ENCODE measurements at places on chromosomes 2 and 18.
A peak's percentile ranks its signal among the peaks of the same experiment; 100 is the strongest.

GRCh38 chr2:24886691-24887304 is 33.2 kb downstream of the ADCY3 start:
- no peak for DNase-seq

GRCh38 chr18:316393-316792 is 48.5 kb upstream of the THOC1 start:
- DNase-seq, result no peak

DNA sequence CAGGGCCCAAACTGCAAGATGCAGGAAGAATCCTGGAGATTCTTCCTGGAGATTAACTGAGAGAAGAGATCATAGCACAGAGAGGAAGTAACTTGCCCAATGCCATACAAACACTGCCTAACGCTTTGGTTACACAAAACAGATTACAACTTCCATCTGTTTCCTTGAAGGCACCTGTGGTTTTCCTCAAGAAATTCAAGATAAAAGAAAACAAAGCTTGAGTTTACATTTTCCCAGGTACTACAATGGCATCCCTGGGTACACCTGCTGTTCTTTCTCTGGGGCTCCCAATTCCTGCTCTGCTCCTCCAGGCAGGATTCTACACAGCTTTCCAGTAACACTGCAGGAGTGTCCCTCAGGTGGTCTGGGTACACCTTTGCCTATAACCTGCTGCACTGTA is 781.9 kb upstream of the ID2 start:
- no peak for DNase-seq

GRCh38 chr2:148930046-148930775 is 55.2 kb downstream of the KIF5C start:
- no peak for DNase-seq

GRCh38 chr2:104572834-104573233 is 281.1 kb upstream of the POU3F3 start:
- DNase-seq, result no peak

DNA sequence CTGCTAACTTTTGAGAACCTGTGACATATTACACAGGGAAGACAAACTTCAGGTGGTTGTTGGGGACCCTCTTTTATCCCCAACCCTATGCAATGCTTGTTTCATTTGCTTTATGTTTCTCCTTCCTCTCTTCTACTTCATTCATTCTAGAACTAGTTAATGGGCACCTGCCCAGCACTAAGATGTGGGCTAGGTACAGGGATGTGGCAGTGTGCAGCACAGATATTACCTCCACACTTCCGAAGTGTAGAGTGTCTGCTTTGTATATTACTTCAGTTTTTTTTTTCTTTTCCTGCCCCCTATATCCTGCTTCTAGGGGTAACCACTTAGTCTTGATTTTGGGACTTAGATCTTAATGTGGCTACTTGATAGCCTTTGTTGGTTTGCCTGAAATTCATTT is 35.1 kb downstream of the CD28 start:
- no peak for DNase-seq

DNA sequence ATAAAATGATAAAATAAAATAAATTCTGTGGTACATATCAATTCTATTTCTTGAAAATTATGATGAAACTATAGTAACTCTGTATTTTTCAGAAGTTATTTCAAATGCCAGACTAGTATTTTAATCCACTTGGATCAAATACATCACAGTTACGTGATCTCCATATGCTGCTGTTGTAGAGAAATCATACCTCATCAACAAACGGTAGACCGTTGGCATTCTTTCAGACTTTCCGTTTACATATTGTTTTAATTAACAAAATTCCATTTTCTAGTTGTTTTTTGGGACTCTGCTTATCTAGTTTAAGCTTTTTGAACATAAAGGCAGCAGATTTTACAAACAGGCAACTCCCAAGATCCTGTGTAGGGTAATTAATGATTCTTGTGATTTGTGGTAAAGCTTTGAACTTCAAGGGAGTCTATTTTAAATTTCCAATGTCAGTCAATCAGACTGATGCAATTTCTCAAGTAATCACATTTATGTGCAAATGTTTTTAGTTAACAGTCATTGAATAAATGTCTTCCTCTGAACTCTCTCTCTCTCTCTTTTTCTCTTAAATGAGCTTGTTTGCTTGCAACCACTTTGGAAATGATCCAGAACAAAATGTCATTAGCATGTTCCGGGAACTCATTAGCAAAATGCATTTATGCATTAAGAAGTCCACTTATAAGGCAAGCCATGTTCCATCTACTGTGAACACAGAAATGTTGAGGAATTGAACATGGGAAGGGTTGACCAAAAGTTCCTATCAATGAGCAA is 31.8 kb downstream of the NYAP2 start:
- DNase-seq, result no peak

GRCh38 chr2:162014751-162015150 is 59.3 kb downstream of the DPP4 start:
- no peak for DNase-seq

DNA sequence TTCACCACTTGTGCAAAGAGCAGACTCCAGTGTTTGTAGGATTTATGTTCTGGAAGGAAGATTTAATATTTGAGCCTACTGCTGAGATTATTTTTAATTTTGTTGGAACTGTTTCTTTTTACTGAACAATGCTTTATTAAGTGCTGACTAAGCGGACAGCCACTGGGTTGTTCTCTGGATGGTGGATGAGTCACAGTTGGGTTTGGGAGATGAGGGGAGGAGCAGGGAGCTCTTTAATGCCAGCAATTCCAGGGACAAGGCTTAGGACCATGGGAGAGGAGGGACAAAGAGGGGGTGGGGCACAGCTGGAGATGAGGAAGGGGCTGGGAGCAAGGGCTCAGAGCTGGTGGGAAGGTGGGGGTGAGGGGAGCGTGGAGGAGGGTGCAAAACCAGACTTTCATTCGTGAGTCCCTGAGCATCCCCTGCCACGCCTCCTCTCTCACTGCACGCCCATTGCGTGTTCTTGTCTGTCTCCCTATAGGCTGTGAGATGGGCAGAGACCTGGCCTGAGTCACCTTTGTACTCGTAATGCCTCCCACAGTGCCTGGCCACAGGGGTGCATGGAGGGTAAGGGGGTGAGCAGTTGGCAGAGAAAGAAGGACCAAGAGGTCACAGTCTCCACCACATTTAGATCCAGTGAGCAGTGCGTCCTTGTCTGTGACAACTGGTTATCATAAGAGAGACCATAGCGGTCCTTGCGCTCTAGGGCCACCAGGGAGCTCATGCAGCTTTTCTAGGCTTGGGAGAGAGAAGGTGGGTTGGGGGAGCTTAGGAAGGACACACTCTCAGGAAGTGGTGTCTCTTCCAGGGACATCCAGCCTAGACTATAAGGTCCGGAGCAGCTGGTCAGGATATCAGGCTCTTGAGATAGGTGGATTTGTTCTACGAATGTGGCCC is 18.4 kb downstream of the SLC4A3 start:
- DNase-seq, result no peak

GRCh38 chr2:11692966-11693521 is 23.0 kb upstream of the NTSR2 start:
- peak; percentile 70 for DNase-seq

DNA sequence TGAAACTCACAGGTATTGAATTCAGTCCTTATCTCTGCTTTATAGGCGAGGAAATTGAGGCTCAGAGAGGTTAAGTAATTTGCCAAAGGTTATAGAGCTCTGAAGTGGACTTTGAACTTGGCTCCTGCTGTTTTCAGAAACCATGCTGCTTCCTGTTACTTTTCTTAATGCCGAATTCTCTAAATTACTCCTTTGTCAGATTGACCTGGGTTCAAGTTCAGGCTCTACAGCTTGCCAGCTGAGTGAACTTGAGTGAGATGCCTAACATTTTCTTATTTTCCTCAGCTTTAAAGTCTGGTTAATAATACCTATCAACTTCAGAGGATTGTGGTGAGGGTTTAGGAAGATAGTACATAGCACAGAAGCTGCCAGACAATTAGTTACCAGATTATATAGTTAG is 3.4 kb downstream of the ASAP2 start:
- no peak for DNase-seq

- peak; percentile 30 for DNase-seq
Observed at GRCh38 chr2:10909050-10909995, 2.4 kb upstream of the KCNF1 start.

DNA sequence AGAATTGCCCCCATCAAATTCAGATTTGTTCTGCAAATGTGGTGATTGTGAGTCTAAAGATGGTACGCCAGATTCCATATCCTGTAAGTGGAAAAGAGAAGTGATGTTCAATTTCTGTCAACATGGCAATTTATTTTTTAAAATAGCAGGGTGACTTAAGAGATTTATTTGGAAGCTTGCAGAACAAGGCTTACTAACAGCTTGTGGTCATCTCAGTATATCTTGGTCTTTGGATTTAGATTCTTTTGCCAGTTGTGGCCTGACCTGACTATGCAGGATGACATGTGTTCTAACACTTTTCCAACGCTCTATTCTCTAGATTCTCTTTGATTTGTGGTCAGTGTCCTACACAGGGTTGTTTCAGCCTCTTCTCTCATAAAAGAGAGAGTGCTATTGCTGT is 74.4 kb downstream of the MAP3K20 start:
- no peak for DNase-seq

DNA sequence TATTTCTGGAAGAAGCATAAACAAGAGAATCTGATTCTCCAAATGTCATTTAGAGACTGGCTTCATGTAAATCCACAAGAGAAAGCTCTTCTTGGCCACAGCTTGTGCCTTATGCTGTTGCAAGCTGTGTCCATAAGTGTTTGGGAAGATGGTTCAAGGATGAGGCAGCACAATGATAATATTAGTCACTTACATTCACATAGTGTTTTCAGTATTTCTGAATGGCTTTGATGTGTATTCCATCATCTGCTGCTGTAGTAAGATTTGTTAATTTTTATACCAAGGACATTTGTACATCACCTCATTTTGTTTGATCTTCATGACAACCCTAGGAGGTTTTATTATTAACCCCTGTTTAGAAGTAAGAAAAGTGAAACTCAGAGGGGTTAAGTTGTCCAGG is 29.9 kb downstream of the CREG2 start:
- no peak for DNase-seq

DNA sequence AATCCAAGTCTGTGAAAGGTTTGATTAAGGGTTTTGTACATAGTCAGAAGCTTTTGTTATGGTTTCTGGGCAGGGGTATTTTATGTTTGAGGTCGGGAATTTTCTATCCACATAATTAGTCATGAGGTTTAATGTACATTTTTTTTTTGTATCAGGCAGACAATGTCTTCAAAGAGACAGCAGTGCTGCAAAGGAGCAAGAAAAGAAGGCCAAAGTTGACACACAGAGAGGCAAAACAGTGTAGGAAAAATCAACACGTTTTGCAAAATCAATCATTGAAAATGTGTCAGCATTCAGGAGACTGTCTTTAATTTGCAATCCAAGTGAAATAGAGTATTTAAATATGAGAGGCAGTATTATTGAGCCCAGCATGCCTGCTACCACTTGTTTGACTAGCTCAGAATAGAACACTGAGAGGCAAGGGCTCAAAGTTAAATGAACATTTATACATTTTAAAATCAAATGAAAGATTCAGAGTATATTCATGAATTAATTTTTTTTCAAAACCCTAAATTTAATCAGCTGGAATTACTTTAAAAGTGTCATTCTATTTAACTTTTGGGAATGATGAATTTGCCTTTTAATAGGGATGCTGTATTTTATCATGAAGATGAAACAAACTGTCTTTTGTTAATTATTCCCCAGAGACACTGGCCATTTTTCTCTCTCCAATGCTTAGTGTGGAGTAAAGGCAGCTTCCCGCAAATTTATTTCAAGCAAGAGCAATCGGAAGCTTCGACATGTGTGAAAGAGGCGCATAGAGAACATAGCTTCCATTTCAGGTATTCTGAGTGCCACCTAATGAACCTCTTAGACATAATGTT is 11.3 kb downstream of the VRK2 start:
- DNase-seq, result no peak

DNA sequence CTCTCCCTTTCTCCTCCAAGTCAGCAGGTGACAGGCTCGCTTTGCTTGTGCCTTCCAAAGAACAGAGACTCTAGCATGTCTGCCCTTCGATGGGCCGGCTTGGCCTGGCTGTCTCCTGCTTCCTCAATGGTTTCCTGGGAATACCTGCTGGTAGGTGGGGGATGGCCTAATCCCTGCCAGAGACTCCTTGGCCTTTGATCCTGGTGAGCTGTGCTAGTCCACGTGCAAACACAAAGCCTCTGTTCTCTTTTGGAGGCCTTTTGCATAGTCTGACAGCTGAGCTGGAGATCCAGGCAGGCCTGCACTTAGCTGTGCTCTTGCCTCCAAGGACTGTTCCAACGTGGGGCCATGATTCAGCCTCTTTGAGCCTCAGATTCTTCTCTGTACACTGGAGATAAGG is 67.6 kb downstream of the ARL4C start:
- DNase-seq, result no peak

DNA sequence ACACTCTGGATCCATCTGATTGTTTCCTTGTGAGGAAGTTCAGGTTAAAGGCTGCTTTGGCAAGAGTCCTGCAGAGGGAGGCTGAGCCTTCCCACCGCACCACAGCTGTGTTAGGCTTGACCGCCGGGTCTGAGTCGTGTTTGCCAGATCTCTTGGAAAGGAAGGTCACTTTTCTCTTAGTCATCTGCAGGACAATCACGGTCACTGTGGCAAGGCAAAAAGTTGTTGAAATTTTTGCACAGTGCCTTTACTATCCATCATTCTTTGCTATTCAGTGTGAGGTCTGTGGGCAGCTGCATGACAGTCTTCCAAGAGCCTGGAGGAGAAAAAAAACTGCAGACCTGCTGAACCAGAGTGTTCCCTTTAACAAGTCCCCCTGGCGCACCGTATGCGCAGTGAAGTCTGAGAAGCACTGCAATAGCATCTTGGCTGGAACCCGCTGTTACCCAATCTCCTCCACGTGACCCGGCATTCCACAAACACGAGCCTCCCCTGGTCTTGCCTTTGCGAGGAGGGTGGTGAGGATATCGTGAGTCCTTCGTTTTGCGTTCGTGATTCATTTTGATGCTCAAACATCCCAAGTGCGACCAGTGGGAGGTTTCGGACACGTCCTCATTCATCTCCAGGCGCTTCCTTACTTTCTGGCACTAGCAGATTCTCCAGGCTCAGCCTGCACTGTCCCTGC is 23.0 kb downstream of the BIN1 start:
- no peak for DNase-seq

GRCh38 chr18:420661-421246 is 79.7 kb downstream of the COLEC12 start:
- no peak for DNase-seq

GRCh38 chr18:32302806-32303205 is 113.0 kb downstream of the MEP1B start:
- no peak for DNase-seq

DNA sequence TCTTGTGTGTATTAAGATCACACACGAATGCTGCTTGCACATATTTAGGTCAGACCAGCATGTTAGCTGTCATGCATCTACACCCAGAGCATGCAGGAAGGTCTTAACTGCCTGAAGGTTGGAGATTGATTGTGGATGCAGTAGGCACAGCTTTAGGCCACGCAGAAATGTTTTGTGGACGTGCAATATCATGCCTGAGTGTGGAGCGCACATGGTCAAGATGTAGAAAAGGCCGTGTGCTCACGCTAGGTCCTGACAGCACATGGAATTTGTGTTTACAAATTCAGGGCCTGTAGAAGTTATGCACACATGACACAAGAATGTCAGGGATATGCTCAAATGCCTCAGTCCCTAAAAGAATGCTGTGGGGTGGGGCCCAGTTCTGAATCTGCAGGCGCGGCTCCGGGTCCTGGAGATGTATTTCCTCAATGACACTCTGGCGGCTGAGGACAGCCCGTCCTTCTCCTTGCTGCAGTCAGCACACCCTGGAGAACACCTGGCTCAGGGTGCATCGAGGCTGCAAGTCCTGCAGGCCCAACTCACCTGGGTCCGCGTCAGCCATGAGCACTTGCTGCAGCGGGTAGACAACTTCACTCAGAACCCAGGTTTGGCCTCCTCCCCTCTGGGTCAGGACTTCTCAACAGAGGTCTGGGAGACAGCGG is 27.9 kb downstream of the MARCO start:
- DNase-seq, result no peak
